ENCODE measurements at places on chromosomes 11 and 22.

DNA sequence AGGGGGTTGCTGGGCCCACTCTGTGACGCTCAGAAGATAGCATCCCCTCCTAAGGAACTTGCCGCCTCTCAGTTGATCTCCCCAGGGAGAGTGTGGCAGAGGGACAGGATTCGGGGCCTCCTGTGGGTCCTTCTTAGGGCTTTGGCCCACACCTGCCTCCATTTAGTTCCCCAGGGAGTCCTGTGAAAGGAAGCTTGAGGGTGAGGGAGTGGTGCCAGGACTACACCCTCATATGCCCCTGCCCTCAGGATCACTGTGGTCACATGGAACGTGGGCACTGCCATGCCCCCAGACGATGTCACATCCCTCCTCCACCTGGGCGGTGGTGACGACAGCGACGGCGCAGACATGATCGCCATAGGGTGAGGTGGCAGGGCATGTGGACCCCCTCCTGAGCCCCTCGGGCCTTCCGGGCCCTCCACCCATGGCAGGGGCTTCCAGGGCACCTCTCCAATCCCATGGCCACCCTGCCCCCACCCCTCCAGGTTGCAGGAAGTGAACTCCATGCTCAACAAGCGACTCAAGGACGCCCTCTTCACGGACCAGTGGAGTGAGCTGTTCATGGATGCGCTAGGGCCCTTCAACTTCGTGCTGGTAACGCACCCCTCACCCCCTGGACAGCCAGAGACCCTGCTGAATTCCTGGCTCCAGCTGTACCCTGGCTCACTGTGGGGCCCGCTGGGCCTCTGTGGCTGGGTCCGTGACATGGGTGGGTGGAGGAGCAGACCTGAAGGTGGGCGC, 3.5 kb downstream of the INPP5J start:
- no peak for DNase-seq

- DNase-seq = no peak
Observed at GRCh38 chr11:105401269-105401809, 208.5 kb upstream of the GRIA4 start.

GRCh38 chr11:63518548-63518947, 12.7 kb downstream of the LGALS12 start:
- DNase-seq = no peak

DNA sequence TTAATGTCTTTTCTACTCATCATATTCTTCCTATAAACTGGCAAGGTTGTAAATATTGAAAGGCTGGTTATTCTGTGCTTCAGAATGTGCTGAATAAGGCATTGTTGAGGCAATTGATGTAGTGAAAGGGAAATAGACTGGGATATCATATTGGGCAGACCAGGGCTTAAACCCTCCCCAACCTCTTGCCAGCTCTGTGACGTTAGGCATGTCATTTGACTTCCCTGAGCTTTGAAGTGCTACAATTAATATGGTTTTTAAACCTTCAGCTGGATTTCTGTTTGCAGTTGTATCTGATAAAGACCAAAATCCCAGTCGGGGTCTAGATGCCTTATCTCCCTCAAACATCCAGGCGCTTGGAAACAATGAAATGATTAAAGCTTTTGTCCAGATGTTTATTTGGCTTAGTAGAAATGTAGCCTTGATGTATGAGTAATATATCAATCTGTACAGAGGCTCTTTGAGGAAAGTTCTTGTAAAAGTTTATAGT, 208.1 kb downstream of the DBX1 start:
- DNase-seq = no peak

Data from activated T-helper 1 cell treated with Interleukin-2 at 50 U/mL for 16 hours (primary cell).